ENCODE measurements at places on chromosomes 7 and 10. TPM values are rescaled to one million over a fixed set of nuclear protein-coding genes. Genes with fewer than 3 reads are reported as not detected.

The FOXP2 gene
- 72.1 TPM for total RNA-seq

The SH2D4B gene
- total RNA-seq: 0.12 TPM

The GRM3 gene
- total RNA-seq: not detected

The LIPK gene
- not detected for total RNA-seq

The SPDYE6 gene
- total RNA-seq: not detected

The SLC18A3 gene
- 21.5 TPM for total RNA-seq

The ZNF117 gene
- 34.0 TPM for total RNA-seq

The EPHB6 gene
- total RNA-seq: 21.4 TPM

The TMEM270 gene
- not detected for total RNA-seq

The CAMK1D gene
- total RNA-seq: 29.8 TPM

The PLOD3 gene
- total RNA-seq: 47.1 TPM

The CLCN1 gene
- 0.56 TPM for total RNA-seq

The NKX2-3 gene
- not detected for total RNA-seq

The AMZ1 gene
- 0.15 TPM for total RNA-seq

The LRRTM3 gene
- not detected for total RNA-seq

The SPDYE11 gene
- total RNA-seq: 0.25 TPM

The ZNF485 gene
- total RNA-seq: 3.4 TPM
